ENCODE measurements at places on chromosomes 4 and X.

DNA sequence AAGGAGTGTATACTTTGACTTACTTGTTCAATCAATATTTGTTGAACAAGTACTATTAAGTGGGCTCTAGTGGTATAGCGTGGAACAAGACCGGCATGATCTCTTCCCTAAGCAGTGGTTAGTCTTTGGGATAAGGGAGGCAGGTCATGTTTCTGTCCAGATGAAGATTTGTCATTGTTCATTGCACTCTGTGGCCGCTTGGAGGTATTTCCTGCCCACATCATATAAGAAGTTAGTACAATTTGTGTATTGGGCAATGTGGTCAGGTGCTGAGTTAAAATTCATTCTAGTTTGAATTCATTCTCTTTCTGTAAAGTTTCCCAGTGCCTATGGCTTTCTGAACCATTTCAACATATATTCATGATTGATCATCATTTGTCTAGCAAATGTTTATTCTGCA lies 101.1 kb upstream of the SHISA3 start:
- DNase-seq = no peak

DNA sequence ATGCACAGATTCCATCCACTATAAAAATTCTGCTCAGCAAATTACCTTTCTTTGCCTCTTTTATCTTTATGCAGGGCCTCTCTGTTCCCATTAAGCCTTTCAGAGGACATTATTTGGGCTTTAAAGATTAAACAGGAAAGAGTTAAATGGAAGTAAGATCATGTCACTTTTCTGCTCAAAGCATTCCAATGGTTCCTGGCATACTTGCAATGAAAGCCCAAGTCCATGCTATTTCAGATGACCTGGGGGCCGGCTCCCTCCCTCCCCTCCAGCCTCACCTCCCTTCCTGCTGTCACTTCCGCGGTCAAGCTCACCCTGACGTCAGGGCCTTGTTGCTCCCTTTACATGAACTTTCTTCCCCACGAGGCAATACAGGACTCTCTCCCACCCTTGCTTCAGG lies 125.5 kb downstream of the C4orf51 start:
- no peak for DNase-seq

GRCh38 chr4:3492741-3493719 lies 29.9 kb downstream of the DOK7 start:
- no peak for DNase-seq

- no peak for DNase-seq
These were observed 1.2 kb downstream of the IRS4 start for GRCh38 chrX:108735091-108735678.

DNA sequence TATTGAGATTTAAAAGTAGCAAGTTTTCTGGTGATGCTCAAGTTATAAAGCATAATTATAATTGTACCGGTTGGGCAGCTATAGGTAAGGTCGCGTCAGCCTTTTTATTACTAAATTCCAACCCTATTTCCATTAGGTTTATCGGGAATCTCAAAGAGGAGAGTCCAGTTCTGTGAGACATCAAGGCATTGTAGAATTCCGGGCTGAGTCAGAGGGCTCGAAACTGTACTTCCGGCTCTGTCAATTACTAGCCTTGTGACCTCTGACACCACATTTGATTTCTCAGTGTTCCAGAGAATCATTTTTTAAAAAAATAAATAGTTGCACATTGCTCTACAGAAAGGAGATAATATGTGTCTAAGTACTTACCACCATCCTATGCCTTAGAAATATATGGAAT lies 4.3 kb downstream of the IL1RAPL1 start:
- DNase-seq = no peak

- no peak for DNase-seq
These were observed 52.2 kb downstream of the ANK2 start for GRCh38 chr4:113101669-113102068.

DNA sequence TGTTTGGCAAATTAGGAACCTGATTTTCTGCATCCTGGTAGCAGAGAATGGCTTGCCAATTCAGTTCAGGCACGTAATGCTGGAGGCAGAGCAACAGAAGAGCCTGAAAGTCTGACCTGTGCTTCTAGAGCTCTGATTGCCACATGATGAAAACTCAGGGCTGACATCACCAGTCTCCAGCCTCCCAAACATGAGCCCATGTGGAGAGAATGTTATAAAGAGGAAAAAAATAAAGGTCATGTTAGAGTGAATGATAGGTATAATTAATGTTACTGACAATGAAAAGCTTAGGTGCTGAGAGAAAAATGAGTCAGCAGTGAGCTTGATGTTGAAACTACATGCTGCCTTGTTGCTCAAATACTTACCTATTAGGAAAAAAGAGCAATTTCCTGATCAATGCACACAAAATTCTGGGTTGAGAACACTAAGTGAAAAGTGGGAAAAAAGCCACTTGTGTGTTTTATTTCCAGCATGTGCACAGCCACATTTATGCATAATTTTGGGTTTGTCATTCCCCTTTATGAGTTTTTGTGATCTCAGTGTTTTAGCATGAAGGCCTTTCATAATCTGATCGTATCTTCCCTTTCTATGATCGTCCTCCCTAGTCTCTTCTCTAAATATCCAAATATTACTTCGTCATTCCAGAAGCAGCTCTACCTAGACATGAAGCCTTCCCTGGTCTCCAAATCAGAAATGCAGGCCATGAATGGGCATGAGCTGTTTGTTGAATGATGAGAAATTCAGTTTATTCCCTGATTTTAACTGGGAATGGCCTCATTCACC lies 113.3 kb upstream of the CPEB2 start:
- DNase-seq = no peak

GRCh38 chrX:143648705-143649104 lies 12.8 kb upstream of the SLITRK4 start:
- DNase-seq = no peak

GRCh38 chr4:153022241-153022715 lies 86.2 kb downstream of the FHDC1 start:
- no peak for DNase-seq

- DNase-seq = no peak
These were observed 902 bp downstream of the KLHL4 start for GRCh38 chrX:87518504-87518903.

GRCh38 chr4:2793586-2794485 lies 951 bp downstream of the SH3BP2 start:
- DNase-seq = no peak

DNA sequence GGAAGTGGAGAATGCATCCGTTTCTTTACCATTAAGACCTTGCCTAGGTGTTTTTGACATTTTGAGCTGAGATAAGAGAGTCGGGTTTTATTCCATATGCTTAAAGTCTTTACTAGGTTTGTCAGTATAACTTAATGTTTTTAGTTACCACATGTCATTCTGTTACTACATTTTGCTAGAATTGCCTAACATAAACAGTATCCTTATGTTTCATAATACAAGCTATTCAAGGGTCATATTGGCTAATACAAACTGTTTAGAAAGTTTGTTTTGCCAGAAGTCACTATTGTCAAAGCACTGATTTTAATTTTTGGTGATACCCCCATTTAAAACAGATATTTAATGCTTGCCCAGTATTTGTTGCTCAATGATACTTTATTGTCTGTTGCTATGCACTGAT lies 427.7 kb upstream of the MAGEB2 start:
- DNase-seq = no peak

DNA sequence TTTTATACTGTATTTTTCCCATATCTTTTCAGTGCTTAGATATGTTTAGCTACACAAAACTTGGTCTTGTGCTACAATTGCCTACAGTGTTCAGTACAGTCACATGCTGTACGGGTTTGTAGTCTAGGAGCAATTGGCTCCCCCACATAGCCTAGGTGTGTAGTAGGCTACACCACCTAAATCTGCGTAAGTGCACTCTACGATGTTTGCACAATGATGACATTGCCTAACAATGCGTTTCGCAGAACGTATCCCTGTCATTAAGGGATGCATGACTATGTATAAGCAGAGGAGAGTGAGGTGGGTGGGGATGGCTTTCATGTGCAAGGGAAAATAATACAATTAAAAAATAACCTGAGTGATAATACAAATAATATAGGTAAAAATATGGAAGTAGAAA lies 131.4 kb downstream of the GBA3 start:
- DNase-seq = no peak

- no peak for DNase-seq
These were observed 1673.4 kb upstream of the PCDH7 start for GRCh38 chr4:29046781-29047180.

GRCh38 chr4:175246941-175247340 lies 328.8 kb downstream of the ADAM29 start:
- no peak for DNase-seq

DNA sequence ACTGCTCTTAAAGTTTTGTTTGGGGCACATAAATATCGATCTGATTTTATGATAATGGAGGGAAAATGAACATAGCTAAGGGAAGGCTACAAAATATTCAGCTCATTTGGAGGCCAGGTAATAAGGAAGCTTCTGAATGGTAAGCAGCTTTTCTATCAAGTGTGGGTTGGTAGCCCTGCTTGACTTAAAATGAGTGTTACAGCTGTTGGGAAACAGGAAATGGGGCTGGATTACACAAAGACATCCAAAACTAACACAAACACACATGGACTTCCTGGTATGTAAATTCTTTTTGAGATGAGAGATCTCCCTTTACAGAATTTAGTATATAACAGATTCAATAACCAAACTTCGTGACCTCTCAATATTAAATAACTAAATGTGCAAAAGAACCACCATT lies 58.0 kb downstream of the FGF16 start:
- no peak for DNase-seq

DNA sequence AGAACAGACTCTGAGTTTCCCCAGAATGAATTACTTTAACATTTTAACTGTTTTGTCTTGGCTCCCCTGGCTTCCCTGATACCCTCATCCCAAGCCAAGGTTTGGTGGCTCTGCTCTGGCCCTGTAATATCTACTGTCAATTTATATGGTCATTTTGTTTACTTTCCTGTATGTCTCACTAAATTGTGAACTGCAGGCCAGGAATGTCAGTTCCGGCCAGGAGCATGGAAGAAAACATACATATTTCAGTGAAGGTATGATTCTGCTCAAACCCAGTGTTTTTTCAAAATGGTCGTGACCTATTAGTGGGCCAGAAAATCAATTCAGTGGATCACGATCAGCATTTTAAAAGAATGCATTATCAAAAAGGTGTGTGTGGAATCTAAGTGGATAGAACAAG lies 1.2 kb downstream of the RPGR start:
- no peak for DNase-seq

- DNase-seq = no peak
These were observed 276.4 kb downstream of the PDGFC start for GRCh38 chr4:156695163-156695562.

- DNase-seq = no peak
These were observed 3.9 kb upstream of the FAM9C start for GRCh38 chrX:13048280-13048679.

GRCh38 chrX:10190367-10190766 lies 33.6 kb downstream of the CLCN4 start:
- DNase-seq = no peak

GRCh38 chrX:52870046-52870445 lies 2.2 kb upstream of the XAGE3 start:
- no peak for DNase-seq

GRCh38 chr4:178280362-178280761 lies 838.1 kb upstream of the AGA start:
- no peak for DNase-seq

GRCh38 chr4:175805846-175806245 lies 6.2 kb downstream of the GPM6A start:
- DNase-seq = no peak

GRCh38 chr4:5474756-5475155 lies 233.6 kb downstream of the EVC2 start:
- peak; percentile 11 for DNase-seq

DNA sequence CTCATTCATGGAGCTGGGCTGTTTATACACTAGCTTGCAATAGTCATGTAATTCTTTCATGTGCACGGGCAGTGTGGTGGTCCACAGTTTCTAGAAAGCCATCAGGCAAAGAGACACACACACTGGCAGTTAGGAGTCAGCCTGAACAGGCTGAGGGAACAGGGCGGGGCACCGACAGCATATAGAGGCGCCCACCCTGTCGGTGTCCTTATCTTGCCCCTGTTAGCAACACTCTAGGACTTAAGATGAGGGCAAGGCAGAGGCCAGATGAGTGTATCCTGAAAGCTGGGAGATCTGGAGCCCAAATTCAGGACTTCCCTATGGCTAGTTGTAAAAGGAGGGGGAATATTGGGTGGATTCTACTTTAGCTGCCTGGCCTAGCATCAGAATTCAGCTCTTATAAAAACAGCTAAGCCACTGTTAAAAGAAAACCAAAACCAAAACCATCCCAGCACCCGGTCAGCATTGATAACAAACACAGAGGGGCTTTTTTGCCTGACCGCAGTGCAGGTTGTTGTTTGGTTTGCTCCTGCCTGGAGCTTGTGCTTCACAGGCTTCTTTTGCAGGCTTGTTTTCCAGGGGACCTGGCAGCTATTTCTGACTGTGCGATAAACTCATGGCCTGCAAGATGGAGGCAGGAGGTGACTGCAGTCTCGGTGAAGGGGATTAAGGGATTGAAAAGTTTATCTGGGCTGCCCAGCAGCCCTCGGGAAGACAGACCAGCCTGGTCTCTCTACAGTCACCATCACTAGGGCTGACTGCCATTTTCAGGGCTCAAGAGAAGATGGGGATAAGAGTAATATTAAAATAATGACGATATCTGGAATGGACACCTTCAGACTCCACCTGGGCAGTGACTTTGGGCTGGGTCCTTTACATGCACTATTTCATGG lies 638.9 kb downstream of the MID1IP1 start:
- DNase-seq = no peak

DNA sequence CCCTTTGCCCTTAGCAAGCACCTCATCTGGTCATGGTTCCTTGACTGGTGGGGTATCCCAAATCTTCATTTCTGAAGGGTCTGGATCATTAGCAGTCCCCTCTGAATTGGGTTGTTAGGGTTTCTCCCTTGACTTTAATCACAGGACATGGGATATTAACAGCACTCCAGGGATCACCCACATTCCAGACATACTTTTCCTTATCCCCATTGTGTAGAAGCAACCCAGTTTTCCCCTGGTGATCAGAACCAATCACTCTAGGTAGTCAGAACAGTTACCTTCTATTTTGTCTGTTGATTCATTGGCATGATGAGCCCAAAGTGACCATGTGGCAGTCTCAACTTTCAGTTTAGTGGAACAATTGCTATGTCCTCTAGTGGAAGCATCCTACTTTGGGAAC lies 29.1 kb upstream of the GRSF1 start:
- no peak for DNase-seq

DNA sequence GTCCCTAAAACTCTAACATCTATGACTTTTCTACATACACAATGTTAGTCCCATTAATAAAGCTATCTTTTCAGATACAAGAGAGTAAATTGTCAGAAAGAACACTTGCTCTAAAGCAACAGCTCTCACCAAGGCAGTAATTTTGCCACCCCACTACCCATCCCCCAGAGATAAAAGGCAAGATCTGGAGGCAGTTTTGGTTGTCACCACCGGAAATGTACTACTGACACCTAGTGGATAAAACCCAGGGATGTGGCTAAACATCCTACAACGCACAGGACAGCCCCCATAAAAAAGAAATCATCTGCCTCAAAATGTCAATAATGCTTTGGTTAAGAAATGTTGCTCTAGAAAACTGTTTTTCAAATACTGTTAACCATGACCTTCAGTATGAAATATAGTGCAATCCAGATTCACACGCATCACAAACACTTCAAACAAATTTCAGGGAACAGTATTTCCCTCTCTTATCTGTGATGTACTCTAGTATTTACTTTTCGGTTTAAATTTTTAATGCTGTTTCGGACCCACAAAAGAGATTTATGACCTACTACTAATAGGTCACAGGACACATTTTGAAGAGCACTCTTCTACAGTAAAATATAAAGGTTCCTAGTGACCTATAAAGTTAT lies 5.1 kb downstream of the FBXL5 start:
- DNase-seq = no peak

- no peak for DNase-seq
These were observed 12.8 kb downstream of the AFF1 start for GRCh38 chr4:86947501-86948120.

GRCh38 chrX:133999031-133999705 lies 13.8 kb upstream of the GPC3 start:
- no peak for DNase-seq

Data from right atrium auricular region (tissue), 2 donors.